GM12865 (cell line): ENCODE measurements at places on chromosomes 11 and 22.

GRCh38 chr11:8382436-8383053 lies 118.9 kb upstream of the LMO1 start:
- DNase-seq: no peak

DNA sequence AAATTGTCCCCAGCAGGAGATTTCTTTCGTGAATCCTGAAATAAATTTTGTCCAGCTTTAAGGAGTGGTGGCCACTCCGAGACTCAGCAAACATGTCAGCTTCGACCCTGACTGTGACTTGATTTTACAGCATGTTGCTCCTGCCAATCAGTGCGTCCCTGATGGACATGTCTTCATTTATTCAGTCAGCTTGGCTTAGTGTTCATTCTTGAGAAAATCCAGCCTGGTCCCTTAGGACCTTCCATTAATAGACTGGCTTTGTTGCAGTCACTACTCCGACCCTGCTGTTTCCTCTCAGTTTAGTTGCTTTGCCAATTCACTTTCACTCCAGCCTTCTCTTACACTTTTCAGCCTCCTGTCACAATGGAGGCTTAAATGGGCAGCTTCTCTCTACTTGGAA lies 30.5 kb downstream of the TMPRSS5 start:
- DNase-seq: peak; percentile 8

DNA sequence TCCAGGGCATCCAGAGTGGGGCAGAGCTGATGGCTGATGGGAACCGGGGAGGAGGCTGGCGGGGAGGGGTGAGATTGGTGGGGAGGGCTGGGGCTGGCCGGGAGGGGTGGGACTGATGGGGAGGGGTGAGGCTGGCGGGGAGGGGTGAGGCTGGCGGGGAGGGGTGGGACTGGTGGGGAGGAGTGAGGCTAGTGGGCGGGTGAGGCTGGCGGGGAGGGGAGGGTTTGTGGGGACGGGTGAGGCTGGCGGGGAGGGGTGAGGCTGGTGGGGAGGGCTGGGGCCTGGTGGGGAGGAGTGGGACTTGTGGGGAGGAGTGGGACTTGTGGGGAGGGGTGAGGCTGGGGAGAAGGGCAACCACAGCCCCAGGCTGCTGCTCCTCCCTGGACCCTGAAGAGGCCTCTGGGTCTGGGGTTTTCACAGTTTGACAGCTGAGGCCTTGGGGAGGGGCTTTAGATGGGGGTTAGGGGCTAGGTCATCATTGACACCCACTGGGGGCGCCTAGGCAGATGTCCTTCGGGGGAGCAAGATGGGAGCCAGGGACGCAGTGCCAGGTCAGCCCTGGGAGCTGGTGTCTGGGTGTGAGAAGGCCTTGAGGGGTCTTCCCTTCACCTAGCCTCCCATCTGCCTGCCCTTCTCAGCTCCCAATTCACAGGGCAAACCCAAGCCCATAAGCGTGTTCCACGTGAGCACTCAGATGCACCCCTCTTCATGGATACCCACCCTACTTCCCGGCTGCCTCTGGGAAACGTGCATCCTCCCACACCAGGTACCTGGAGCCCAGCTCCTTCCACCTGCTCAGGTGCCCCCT lies 26.7 kb downstream of the PARVG start:
- no peak for DNase-seq

DNA sequence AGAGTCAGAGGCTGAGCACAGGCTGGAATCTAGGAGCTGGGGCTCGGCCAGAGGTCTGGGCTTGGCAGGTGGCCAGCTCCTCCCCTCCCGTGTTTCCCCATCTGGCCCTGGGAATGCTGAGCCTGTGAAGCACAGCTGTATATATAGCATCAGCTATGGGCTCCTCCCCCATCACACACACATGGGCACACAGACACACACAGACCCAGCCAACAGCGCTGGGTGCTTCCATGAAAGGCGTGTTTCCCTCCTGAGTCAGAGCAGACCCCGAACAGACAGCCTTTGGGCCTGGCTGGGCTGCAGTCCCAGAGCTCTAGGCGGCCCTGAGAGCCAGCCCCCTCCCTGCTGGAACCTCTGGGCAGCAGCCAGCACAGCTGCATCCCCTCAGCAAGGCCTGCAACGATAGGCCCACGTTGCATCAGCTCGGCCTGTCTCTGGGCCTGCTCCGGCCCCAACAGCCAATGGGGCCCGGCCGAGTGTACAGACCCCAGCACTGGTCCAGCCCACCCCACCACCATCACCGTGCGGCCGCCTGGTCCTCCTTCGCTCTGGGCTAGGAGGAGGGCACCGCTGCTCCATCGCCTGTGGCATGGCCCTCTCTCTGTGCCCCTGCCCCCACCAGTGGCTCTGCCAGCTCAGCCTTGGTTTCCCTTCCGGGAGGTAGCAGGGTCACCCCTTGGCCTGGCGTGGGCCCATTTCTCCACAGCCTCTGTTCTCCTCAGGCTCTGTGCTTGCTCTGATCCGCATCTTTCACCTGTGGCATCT lies 7.6 kb upstream of the SERPINH1 start:
- no peak for DNase-seq

DNA sequence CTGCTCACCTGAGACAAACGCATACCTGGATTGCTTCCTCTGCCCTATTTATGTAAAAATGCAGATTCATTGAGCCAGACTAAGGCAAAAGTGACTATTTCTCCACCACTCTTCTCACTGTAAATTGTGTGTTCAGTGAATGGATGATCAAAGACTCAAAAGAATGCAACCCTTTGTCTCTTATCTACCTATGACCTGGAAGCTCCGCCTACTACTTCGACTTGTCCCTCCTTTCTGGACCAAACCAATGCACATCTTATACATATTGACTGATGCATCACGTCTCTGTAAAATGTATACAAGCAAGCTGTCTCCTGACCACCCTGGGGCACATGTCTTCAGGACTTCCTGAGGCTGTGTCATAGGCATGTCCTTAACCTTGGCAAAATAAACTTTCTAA lies 418.0 kb upstream of the SYN3 start:
- no peak for DNase-seq

- no peak for DNase-seq
Observed at GRCh38 chr11:20289732-20290131, 73.8 kb upstream of the HTATIP2 start.

DNA sequence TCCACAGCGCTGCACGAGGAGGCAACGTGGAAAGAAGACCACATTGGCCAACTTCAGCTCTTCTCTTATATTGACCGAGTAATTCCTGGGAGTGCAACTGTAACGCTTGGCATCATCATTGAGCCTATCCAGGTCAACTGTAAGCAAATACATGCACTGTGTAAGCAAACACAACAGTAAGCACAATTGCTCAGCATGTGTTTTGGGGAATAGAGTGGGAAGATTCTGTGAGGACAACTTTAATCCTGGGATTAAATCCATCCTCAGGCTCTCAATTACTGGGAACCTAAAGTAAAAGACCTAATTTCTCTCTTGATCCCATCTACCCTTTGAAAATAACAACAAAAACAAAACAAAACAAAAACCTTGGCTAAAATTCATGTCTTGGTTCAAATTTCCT lies 109.5 kb upstream of the DDI1 start:
- DNase-seq: no peak

GRCh38 chr11:134609361-134610115 lies 197.5 kb upstream of the B3GAT1 start:
- no peak for DNase-seq

DNA sequence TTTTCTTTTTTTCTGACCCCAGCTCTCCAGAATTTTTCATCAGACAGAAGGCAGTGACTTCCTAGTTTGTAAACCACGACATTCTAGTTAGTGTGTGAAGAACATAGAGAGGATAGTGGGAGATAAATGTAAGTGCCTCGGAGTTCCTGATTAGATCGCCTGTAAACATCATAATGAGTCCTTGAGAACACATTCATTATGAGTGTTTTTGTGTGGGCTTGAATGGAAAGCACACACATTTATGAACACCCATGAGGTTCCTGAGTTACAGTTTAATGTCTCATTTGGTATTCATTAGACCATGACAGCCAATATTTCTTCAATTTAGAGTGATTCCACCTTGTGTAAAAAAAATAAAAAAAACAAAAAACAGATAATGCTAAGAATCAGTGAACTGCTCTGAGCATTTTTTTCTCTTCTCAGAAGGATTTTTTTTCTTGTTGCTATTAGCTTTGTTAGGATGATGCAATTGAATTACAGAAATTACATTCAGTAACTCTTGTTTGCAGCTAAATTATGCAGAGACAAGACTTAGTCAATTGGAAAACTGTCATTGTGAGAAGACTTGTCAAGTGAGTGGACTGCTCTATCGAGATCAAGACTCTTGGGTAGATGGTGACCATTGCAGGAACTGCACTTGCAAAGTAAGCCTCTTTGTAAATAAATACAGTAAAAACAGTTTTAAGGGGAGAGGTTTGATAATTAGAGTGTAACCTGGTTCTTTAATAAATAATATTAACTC lies 257.6 kb downstream of the NELL1 start:
- no peak for DNase-seq

DNA sequence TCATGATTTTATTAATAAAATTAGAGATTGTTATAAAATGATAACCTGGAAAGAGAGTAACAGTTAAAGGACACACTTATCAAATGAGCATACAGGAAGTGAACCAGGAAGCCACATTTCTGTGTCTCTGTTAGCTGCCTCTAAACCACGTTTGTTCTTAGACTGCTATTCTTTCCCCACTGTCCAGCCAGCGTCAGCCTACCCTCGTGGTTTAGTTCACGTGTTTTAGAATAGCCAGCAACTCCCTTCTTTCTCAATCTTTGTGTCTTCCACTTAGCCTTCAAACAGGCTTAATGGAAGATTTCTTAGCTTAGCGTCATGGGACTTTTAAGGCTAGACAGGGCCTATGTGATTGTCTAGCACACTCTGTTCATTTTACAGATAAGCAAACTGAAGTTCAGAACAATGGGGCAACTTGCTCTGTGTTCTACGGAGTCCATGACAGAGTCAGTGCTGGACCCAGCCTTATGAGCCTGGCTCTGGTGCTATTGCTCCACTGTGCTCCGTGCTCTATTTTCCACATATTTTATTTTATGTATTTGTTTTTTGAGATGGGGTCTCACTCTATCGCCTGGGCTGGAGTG lies 27.2 kb downstream of the GRAMD1B start:
- DNase-seq: peak; percentile 38

GRCh38 chr11:79328402-79328801 lies 112.4 kb downstream of the TENM4 start:
- no peak for DNase-seq

DNA sequence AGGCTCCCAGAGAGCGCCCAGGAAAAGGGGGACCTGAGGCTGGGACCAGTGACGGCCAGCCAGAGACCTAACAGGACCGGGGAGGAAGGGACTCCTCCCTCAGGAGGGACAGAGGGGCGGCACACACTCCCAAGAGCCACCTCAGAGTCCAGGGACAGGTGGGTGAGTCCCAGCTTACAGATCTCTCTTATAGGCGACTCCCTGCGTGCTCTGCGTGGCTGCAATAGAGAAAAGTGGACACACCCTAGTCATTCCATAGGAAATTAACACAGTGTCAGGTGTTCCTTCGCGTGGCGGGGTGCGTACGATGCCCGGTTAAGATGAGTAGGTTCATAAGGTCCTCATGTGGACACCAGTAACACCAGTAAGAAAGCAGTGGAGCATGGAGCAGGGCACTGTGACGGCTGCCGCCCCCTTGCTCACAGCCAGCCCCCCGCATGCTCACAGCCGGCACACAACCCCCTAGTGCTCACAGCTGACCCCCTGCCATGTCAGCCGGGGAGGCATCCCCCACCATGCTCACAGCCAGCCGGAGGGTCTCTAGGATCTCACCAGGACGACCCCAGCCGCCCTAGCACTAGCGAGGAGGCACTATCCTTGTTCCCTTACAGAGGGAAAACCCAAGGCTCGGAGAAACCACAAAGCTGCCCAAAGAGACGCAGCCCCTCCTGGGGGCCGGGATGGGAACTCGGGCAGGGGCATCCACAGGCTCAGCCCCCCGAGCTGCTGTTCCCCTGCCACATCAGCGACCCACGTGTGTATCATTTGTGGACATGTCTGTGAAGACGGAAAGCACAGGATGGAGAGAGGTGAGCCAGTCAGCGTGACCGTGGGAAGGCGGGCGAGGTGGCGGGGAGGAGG lies 426.8 kb downstream of the TBC1D22A start:
- no peak for DNase-seq

DNA sequence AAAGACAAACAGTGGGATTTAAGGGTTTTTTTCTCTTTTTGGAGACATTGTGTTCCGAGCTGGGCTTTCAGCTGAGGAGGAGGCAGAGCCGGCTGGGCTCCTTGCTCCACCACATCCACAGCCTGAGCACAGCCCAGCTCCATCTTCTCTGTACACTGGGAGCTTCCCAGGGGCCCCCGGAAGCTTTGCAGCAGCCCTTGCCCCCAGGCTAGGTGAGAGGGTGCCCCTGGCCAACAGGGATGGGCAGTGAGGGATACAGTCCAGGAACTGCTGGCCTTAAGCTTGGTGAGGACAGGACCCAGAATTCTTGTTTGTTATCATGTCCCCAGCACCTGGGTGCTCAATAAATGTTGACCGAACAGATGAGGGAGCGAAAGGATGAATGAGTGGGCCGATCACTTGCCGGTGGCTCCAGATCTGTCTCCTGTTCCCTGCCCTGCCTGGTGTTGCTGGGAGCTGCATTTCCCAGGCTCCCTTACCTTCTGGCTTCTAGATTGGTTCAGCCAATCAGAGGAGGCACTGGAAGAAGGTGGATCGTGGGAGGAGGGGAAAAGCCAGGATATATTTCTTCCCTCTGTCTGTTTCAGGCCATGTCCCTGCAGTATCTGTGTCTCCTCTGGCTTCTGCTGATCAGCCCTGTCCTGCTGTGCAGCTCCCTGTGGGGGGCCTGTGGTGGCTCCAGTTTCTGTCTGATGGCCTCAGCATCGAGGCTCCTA lies 26.5 kb upstream of the NECTIN1 start:
- DNase-seq: no peak

GRCh38 chr11:124727474-124727873 lies 12.3 kb upstream of the NRGN start:
- DNase-seq: no peak
